GM12892 (cell line): ENCODE measurements at places on chromosomes 12 and 14.

GRCh38 chr12:78081590-78082314, 251.1 kb downstream of the NAV3 start:
- no peak for DNase-seq

DNA sequence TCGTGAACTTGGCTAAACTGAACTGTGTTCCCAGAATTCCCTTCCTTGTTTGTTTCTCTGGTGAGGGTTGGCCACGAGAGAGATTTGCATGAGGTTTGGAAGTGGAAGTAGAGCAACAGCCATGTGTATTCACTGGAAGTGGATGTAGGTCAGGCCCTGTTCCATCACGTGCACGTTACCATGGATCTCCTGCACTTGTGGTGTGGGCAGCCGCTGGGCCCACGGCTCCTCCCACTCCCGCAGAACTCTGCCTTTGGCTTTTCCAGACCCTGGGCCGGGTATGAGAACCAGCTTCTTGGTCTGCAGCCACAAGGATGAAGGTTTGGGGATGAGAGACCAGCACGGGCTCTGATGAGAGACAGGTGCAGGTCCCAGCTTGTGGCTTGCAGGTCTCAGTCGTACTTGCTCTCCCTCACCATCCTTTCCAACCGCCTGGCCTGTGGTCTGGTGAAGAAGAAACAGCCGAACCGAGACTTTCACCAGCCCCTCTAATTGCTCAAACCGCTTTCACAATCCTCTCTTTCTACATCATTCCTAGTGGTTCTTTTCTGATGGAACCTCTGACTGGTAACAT, 94.9 kb downstream of the DUSP16 start:
- DNase-seq = no peak

DNA sequence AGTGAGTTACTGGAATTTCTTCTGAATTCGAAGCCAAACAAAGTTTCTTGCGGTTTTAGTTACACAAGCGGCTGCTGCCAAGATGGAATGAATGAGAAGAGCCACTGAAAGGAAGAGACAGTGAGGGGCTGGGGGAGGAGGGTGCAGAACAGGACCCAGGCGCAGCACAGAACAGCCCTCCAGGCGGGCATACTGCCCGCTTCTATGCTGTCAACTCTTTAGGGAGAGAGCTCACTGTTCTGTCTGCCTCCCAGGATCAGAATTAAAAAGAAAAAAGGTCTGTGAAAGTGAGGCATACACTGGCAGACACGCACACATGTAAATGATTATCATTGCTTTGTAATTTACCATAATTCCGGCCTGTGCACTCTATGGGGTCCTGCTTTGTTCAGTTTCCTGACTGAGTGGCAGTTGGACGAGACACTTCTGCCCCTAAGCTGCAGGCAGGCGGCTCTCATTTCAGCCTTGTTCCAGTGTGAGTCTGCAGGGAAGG, 231.6 kb downstream of the CACNA1C start:
- no peak for DNase-seq

DNA sequence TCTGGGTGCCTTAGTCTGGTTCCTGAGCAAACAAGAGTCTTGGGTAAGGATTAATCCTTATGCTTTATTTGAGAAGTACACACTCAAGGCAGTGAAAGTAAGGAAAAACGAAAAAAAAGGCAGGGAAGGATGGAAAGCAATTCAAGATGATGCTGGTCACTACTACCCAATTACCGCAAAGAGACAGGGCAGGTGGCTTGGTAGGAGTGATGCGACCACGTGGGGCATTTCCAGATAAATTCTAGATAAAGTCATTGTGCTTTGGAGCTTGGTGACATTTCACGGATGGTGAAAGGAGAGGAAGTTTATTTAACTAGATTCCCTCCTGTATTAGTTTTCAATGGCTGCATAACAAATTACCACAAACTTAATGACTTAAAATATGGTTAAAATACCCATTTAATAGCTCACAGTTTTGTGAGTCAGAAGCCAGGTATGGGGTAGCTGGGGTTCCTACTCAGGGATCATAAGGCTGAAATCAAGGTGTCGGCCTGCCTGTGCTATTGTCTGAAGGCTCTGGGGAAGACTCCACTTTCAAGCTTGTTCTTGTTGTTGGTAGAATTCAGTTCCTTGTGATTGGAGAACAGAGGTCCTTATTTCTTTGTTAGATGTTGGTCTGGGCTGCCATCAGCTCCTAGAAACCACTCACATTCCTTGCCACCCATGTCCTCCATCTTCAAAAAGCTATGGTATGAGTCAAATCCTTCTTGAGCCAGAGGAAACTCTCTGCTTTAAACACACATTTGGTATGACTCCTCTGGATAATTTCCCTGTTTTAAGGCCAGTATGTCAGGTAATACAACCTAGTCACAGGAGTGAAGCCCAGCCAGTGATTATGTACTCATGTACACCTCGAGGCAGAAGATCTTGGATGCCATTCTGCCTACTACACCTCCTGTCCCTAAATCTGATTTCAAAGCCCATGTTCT, 5.6 kb upstream of the HMGA2 start:
- DNase-seq = no peak

DNA sequence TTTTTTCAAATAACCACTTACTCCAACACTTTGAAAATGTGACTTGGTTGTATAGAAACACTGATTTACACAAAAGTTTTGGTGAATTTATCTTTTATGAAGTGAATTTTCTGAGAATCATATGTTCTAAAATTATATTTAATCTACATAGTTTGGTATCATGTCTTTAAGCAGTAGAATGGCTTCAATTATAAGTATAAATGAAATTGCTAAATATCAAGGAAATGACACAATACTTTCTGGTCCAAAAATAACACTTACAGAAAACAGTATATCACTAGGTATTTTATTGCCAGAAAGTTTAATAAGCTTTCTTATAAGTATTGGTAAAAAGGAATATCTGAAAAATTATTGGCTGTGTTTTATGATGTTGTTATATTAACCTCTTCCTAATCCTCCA, 90.9 kb downstream of the SRGAP1 start:
- no peak for DNase-seq

DNA sequence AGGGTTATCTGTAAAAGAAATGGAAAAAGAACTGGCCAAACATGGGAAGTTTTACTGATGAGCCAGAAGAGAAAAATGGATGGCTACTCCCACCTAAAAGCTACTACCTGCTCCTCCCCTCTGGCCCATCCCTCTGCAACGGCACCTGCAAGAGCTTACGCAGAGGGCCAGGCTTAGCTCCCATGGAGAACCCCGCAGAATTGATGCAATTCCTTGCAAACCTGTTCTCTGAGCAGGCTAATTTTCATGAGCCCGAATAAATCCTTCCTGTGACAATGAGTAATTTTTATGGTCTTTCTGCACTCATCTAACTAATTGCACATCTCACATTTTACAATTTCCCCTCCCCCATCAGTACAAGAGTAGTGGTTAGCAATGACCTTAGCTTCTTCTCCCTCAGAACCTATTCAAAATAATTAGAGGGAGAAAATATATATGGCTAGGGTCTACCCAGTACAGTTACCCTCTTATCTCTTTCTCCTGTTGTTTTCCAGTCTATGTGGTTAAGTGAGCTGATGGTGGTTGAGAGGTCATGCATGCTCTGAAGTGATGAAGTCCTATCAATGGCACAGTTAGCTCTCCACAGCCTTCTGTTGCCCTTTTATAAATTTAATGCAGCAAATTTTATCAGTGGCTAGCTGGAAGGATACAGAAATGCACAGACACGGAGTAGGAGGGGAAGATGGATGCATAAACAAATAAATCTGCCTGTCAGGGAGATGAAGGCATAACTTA, 67.7 kb upstream of the NTF3 start:
- no peak for DNase-seq
